ENCODE measurements at places on chromosomes 2 and 18. TPM values are rescaled to one million over a fixed set of nuclear protein-coding genes. Genes with fewer than 3 reads are reported as not detected.

Gene KCNG2
- total RNA-seq, result not detected

Gene PRKAG3
- total RNA-seq, result not detected

GRCh38 chr2:30165617-30166016 is 18.8 kb downstream of the YPEL5 start:
- DNase-seq, result no peak

Gene SLC35G4
- not detected for total RNA-seq

DNA sequence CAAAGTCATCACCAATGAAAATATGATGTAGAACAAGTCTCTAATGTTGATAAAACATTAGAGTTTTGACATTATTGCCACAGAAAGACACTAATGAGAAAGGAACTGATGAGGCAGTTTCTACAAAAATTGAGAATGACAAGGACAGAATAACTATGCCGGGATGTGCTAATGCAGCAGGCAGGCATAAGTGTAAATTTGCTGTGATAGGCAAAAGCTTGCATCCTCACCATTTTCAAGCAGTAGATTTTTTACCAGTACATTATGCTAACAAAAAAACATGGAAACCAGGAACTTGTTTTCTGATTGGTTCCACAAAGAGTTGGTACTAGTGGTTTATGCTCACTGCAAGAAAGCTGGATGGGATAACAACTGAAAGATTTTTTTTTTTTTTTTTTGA is 715.5 kb upstream of the LRRTM4 start:
- no peak for DNase-seq

DNA sequence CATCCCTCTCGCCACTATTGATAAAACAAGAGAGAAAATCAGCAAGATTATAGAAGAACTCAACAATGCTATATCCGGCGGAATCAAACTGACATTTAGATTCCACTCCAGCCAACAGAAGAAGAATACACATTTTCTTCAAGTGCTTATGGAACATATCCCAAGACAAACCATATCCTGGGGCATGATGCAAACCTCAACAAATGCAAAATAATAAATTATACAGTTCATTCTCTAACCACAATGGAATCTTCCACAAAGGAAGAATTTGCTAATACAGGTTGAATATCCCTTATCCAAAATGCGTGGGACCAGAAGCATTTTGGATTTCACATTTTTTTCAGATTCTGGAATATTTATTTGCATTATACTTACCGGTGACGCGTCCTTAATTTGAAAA is 51.4 kb upstream of the YPEL5 start:
- DNase-seq, result no peak

Gene CCL20
- total RNA-seq, result 21.9 TPM

Gene COL3A1
- total RNA-seq, result 0.12 TPM

DNA sequence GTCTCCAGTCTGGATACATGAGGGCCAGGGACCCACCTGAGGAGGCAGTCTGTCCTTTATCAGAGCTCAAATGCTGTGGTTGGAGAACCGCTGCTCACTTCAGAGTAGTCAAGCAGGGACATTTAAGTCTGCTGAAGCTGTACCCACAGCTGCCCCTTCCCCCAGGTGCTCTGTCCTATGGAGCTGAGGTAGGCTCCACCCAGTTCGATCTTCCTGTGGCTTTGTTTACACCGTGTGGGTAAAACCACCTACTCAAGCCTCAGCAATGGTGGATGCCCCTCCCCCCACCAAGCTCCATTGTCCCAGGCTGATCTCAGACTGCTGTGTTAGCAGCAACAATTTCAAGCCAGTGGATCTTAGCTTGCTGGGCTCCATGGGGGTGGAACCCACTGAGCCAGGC is 731.4 kb upstream of the HS6ST1 start:
- DNase-seq, result no peak

- DNase-seq, result no peak
Observed at GRCh38 chr2:1611886-1612285, 132.4 kb downstream of the PXDN start.

Gene SIGLEC15
- total RNA-seq, result not detected

- no peak for DNase-seq
Observed at GRCh38 chr2:124145982-124146381, 120.9 kb downstream of the CNTNAP5 start.

DNA sequence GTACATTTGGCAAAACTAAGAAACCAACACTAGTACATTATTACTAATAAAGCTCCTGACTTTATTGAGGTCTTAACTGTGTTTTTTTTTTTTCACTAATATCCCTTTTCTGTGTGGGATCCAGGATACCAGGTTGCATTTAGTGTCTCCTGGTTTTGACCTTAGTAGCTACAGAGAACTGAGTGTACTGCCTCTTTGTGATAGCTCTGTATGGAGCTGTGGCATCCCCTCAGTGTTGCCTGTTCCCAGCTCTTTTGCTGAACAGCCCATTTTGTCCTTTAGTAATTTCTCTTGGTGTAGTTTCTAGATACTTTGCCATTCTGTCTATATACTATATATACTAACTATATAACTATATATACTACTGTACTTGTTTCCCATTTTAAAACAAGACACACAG is 31.6 kb downstream of the KCMF1 start:
- no peak for DNase-seq

Gene AQP12A
- total RNA-seq, result not detected

Gene CD207
- total RNA-seq, result not detected

DNA sequence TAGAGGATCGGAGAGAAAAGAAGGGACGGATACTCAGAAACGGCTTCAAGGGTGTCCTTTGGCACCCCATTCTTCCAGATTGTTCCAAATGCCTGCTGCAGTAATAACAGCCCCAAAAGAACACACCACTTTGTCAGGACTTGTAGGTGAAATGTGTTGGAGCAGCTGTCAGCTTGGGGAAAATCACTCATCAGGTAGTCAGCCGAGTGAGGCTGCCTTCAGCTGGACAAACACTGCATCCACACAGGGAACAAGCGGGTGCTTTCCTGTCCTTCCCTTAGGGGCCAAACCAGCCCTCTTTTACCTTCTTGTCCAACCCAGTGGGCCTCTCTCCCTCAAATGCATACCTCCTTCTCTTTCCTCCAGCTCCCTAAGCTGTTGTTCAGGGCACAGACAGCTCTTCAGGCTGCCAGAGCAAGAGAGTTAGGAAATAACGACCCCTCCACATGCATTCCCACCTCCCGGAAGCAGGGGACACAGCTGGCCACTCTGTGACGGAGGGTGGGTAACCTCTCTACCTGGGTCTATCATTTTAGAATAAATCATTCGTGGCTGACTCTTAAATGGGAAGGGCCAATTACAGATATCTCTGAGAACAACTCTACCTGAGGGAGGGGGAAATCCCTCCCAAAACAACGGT is 48.1 kb downstream of the BCL11A start:
- no peak for DNase-seq

GRCh38 chr18:24060644-24061043 is 46.1 kb downstream of the TTC39C start:
- no peak for DNase-seq

DNA sequence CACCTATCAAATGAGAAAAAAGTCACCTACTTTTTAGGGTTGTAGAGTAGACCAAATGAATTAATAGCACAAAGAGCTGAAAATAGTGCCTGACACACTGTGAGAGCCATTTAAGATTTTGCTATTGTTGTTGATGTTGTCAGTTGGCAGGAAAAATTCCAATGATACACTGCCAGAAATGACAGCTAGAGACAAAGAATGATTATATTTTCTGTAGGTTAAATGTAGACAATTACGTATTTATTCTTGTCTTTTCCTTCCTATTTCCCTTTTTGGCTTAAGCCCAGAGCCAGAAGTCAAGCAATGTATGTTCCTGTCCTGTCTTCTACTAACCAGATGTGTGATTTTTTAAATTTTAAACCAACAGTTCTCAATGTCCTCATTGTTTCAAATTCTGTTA is 17.2 kb downstream of the NRXN1 start:
- no peak for DNase-seq

- no peak for DNase-seq
Observed at GRCh38 chr2:5691985-5692529, at the start of gene SOX11. TSS of gene SOX11 (plus strand) at chr2:5692384. CDS start at chr2:5692722, 338 bp downstream.

Gene TMEM247
- not detected for total RNA-seq

DNA sequence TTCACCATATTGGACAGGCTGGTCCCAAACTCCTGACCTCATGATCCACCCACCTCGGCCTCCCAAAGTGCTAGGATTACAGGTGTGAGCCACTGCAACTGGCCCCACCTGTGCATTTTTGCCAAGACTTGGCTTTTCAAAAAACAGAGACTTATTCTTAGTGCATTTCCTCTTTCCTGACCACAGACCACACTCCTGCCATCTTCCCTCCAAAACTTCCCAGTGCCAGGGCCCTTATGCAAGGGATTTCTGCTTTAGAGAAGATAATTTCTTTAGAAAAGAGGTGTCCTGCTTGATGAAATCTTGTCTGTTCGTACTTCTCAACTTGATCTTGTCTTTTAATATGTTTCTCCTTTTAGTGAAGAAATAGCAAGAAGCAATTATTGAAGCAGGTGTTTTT is 98.8 kb upstream of the ZNF516 start:
- no peak for DNase-seq

Gene RAPGEF4
- total RNA-seq, result 0.19 TPM

Measured in activated T-cell treated with anti-CD3 and anti-CD28 coated beads, Interleukin-2, amount 50 U/mL, for 72 hours (primary cell).